Esophagus muscularis mucosa (tissue), 4 donors: ENCODE measurements at places on chromosomes 12 and 14. TPM values are rescaled to one million over a fixed set of nuclear protein-coding genes. Genes with fewer than 3 reads are reported as not detected.

DNA sequence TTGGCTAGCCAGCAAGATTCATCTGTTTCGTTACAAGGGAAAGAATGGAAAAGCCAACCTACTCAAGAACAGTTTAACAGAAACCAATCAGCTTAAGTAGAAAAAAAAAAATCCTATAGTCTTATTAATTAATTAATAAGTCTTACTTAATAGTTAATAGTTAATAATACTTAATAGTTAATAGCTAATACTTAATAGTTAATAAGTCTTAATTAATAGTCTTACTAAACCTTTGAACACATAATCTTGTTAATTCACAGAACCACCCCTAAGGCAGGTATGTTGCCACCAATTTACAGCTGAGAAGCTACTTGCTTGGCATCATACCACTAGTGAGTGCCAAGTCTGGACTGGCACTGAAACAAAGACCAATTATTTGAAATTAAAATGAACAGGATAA lies 19.9 kb downstream of the MFAP5 start:
- no peak overlapping the region for H3K27ac ChIP-seq
- no peak for DNase-seq
- no peaks in the 10 kb centered on the region for H3K27me3 ChIP-seq

DNA sequence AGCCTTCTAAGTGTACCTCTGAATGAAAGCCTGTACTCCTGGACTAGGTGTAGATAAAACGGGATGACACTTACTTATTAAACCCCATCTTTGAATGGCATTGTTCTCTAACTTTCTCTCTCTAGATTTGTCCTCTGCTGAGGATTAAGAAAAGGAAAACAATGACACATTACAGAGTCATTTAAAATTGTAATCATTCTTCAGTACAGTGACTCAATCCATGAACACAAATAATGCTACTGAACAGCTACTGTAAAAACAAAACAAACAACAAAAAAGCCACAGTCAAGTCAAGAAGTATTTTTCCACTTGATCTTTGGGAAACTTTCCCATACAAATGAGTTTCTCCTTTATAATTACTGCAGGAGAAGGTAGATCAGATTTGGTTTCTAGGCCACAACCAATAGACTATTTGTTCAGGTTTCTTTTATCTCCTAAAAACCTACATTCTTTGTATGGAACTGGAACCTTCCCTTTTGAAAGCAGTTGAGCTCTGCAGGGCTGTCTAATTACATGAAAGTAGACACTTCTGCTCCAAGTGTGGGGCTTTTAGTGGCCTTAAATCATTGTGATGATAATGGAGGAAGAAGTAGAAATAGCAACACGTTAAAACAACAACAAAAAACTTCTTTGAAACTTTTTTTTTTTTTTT lies 219.1 kb downstream of the ESR2 start:
- DNase-seq = no peak
- H3K4me3 ChIP-seq = no peak overlapping the region
- no peaks in the 10 kb centered on the region for H3K27me3 ChIP-seq
- H3K36me3 ChIP-seq = peaks cover 85% of the 10 kb centered on the region
- no peak overlapping the region for H3K27ac ChIP-seq

DNA sequence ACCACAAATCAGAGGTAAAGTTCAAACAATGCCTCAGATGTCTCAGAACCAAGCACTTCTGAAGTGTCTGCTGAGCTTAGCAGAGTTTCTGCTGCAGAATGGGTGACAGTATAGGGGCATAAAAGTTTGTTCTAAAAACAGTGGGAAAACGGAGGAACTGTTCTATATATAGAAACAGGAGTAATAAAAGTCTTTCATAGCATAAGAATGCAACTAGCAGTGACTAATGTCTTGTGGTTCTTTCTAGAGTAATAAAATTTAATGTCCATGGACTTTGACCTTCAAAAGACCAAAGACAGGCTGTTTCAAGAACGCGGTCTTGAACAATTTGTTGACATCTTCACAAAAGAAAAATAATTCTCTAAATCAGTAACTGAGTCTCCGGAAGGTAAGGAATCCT lies 107.5 kb upstream of the FAR2 start:
- H3K27me3 ChIP-seq = no peaks in the 10 kb centered on the region
- no peaks in the 10 kb centered on the region for H3K36me3 ChIP-seq
- no peaks in the 10 kb centered on the region for H3K4me1 ChIP-seq
- no peak overlapping the region for H3K27ac ChIP-seq

GRCh38 chr12:4894019-4894418 lies 15.7 kb upstream of the KCNA1 start:
- no peaks in the 10 kb centered on the region for H3K27me3 ChIP-seq
- H3K27ac ChIP-seq = no peak overlapping the region

DNA sequence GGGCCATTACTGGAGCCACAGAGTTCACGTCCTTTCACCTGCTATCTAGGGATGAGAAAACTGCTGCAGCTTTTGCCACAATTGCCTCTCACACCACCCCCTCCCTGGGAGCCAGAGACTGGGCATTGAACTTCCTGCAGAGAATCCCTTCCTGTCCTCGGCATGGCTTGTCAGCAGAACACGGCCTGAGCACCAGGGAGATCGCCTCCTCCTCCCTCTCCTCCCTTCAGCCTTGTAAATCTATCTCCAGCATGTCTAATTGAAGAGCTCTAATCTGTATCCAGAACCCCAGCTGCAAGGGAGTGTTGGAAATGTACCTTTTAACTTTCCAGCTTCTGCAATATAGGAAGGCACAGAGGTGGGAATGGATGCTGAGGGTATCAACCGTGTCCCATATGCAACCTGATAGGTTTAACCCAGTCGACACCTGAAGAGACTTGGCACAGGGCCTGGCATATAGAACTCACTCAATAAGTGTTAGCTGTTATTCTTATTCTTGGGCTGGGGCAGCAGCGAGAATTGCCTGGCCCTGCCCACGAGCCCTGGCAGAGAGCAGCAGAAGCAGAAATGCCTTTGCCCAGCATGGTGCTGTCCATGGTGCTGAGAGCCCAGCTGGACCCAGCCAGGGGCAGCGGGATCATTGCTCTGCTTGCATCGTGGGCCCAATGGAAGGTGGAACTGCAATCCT lies 26.8 kb downstream of the TMEM63C start:
- no peak overlapping the region for H3K27ac ChIP-seq
- no peaks in the 10 kb centered on the region for H3K4me1 ChIP-seq
- no peak overlapping the region for H3K4me3 ChIP-seq

- no peaks in the 10 kb centered on the region for H3K27me3 ChIP-seq
- peak overlapping the region; percentile 85 for H3K27ac ChIP-seq
- no peak for DNase-seq
- no peak overlapping the region for H3K4me3 ChIP-seq
- H3K36me3 ChIP-seq = no peaks in the 10 kb centered on the region
- peaks cover 75% of the 10 kb centered on the region for H3K4me1 ChIP-seq
Observed at GRCh38 chr12:93813186-93813585, 136.0 kb downstream of the CRADD start.

DNA sequence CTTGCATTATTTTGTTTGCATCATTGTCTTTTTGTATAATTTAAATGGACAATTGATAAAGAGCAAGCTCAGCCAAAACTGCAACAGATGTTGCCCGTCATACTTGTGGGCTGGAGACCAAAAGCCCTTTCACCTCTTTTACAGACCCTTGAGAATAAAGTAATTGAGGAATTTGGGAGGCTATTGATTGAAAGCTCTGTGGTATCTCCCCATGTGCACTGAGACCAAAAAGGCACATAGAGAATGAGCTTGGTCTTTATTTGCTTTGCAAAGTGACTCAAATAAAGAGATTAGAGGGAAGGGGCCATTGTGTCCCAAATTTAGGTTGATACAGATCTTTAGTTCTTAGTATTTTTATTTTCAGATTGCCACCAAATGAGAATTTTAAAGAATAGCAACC lies 617.6 kb downstream of the TRHDE start:
- H3K4me3 ChIP-seq = no peak overlapping the region
- H3K27me3 ChIP-seq = no peaks in the 10 kb centered on the region
- no peak overlapping the region for H3K27ac ChIP-seq

DNA sequence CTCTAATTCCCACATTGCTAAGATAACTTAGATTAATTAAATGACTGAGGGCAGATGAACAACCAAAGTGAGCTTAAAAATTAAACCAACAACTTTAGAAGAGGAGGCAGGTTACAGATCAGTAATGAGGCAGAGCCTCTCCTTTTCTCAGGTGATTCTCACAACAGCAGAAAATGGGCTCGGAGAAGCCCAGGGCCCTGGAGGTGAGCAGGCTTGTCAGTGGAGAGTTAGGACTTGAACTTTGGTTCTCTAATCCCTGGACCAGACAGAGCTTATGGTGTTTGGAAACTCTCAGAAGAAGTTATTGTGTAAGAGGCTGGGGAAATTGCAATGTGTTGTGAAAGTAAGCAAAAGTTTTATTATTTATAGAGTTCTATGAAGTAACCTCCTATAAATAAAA lies 2.8 kb downstream of the TRHDE start:
- H3K36me3 ChIP-seq = no peaks in the 10 kb centered on the region
- no peak for DNase-seq
- H3K4me1 ChIP-seq = peaks cover 31% of the 10 kb centered on the region
- H3K4me3 ChIP-seq = no peak overlapping the region
- peaks cover 20% of the 10 kb centered on the region for H3K27me3 ChIP-seq

The BAZ1A gene
- 27.3 TPM for total RNA-seq
